ENCODE measurements at places on chromosomes 1 and 21. TPM values are rescaled to one million over a fixed set of nuclear protein-coding genes. Genes with fewer than 3 reads are reported as not detected.

AJAP1 gene
- 0.11 TPM for total RNA-seq

DNA sequence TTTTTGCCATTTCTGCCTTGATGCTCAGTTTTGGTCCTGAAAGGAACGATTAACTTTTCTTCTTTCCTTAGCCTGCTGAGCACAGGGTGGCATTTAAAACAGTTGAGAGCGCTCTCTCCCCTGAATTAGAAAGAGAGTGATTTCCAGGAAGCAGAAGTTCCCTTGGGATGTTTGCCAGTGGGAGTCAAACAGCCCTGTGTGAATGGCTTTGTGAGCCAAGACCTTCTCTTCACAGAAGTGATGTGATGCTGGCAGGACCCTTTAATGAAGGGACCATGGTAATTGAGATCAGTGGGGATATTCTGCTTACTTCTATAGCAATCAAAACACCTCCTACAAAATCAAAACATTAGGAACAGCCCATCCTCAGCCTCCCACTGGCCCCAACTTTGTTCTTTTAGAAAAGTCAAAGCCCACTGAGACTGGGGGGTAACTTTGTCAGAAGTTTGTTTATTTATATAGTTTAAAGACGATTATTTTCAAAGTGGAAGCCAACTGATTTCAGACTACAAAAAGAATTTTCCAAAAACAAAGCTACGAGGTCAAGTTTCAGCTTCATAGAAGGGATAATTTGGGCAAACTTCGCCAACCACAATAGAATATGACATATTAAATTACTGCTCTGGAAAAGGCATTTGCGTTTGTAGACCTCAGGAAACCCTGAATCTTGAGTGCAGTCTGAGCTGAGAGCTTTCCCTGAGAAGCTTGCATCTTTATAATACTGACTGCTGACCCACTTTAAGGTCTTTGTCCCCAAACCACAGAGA lies 122.7 kb downstream of the GABPA start:
- no peak for DNase-seq

SPATA46 gene
- total RNA-seq, result not detected

DNA sequence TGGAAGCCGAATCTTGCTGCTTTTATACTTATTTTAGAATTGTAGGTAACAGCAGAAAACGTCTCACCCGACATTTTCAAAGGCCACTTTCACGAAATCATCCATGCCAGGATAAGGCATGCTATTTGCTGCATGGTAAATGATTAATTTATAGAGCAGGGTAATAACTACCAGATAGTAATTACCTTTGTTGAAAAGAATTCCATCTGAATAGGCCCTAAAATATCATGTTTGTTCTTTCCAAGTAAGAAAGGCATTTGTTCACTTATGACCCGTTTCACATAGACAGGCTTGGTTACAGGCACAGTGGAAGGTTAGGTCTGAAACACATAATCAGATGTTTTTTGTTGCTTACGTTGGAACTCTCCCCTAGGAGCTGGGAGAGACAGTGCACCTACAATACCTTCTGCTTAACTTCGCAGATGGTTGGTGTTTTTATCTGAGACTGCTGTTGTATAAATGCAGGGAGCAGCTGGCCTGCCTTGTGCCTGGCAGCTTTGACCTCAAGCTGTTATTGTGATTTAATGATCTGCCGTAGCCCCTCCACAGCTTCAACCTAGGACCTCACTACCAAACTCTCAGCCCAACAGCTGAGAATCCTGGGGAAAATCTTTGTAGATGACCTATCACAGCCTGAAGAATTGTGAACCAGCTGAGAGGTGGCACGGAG lies 1.6 kb downstream of the SLC44A3 start:
- no peak for DNase-seq

- DNase-seq, result no peak
Observed at GRCh38 chr1:208279826-208280588, 35.8 kb upstream of the PLXNA2 start.

Measured in cardiac septum (tissue), 1 donor.